ENCODE measurements at places on chromosomes 16 and 17.

- no peak for DNase-seq
Observed at GRCh38 chr17:43791589-43791988, 11.4 kb downstream of the CFAP97D1 start.

DNA sequence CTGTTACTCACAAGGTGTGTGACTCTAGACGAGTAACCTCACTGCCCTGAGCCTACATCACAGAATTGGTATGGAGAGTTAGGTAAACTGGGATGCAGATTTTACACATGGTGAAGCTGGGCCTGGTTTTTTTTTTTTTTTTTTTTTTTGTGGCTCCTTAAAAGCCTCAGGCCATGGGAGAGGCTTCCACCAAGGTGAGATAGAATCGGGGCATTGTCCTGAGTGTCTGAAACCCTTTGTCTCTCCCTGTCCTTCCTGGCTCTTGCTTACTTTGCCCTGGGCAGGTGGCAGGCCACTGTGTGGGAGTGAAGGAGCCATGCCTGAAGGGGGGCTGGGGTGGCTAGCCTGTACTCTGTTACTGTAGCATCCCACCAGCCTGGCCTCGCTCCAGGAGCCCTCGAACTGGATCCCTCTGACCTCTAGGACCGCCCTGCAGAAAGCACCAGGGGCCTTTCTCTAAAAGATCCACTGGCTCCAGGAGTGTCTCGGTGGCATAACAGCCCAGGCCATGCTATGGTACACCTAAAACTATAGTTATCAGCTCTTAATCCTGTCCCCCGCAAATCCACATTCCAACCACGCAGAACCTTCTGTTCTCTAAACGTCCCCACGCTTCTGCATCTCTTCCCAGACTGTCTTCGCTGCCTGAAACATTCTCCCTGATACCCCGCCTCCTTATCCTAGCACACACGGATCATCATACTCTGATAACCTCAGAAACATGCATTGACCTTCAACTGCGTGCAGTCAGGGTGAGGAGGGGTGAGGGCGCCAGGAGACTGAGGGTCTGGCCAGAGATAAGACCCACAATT, 1.7 kb upstream of the SLC13A2 start:
- peak; percentile 3 for DNase-seq

DNA sequence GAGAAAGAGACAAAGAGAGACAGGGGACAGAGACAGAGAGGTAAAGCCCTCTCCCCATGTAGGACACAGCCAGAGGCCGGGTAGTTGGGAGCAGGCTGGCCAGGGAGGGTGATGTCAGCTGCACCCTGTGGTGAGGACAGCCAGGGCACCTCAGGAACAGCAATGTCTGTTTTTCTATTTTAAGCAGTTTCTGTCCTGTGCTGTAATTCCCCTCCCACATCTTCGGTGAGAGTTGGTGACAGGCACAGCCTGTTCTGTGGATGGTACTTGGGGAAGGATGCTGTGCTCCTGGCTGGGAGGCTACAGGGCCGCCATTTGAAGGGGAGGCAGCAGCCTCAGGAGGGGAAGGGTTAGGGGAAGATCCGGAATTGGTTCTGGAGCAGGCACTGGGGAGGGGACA, 163.5 kb downstream of the SDK2 start:
- no peak for DNase-seq

- DNase-seq = no peak
Observed at GRCh38 chr16:4358831-4359561, 7.9 kb upstream of the PAM16 start.

GRCh38 chr16:3120435-3120834, 8.0 kb downstream of the ZNF205 start:
- DNase-seq = no peak

- no peak for DNase-seq
Observed at GRCh38 chr16:2388875-2389433, 40.3 kb upstream of the CCNF start.

GRCh38 chr16:75931043-75931442, 204.8 kb upstream of the CPHXL start:
- DNase-seq = no peak

DNA sequence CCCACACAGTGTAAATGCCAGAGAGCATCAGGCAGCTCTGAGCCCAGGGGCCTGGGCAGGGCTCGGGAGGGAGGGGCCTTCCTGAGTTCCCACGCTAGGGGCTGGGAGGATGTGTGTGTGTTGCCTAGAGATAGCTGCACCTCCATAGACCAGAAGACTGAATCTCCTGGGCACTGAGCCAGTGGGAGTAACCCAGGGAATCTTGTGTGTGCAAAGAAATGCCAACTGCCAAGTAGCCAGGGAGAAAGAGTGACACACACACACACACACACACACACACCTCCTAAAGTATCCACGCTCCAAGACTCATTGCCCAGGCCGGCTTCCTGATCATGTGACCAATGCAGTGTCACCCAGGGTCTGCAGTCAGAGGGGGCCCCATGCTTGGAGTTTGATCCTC, 166.2 kb upstream of the RPL38 start:
- DNase-seq = no peak

DNA sequence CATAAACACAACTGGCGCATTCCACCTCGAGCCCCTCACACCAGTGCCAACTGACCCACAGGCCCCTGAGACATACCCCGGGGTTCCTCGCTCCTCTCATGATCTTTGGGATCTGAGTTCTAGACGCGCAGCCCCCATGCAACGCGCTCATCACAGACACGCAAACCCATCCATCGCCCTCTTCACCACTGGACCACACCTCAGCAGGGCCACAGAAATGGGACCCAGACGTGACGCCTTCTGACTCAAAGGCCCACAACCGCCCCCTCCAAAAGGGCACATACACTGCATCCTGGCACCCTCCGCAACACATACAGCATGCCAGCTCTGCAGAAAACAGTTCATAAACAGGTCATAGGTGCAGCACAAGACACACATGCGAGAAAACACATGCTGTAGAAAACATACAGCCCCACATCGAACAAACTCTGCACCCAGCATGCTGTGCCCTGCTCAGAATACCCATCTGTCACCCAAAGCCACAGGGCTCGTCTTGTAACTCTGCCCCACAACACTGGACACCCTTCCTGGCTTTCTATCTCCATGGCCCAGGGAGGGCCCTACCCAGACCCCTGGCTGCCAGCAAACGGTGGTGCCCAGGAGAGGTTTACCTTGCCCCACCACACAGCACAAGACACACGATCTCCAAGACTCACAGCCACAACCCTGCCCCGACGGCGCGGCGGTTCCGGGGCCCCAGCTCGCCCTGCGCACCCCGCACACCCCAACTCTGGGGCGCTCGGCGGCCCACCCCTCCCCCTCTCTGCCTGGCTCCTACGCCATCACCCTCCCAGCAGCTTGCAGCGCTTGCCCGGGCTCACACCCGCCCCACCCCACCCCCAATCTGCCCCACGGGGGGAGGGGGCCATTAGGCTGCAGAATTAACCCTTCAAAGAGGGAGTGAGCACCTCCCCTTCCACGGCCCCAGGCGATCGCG, 887 bp downstream of the ZBTB4 start:
- DNase-seq = peak; percentile 52

DNA sequence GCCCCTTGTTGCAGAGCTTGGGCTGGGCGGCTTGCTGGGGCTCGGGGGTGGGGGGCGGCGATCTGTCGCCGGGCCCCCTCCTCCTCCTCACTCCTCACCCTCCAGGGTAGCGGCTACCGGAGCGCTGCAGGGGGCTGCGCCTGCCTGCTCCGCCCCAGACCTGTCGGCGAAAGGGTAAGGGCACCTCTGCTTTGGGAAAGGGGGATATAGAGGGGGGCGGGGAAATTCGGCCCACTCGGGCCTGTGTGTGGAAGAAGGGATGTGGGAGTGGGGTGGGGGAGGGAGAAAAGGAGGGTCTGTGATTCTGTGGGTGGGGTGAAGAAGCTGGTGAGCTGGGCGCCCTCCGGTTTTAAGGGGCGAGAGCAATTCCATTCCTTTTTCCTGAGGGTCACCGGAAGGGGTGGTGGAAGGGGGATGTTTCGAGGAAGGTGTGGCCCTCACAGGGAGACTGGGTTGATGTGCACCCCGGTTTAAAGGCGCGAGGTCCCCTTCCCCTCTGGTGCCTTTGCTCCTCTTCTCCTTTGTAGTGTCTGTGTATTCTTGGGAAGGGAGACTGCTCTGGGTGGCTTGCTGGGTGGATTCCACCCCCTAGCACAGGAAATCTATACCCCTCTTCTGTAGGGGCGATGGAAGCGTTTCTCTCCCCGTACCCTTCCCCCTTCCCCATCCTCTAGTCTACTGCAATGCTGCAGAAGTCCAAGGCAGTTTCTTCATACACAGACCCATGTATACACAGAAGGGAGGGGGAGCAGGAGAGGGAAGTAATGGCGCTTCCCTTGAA, 878 bp downstream of the TAOK1 start:
- DNase-seq = peak; percentile 23

GRCh38 chr16:27305839-27306442, 7.8 kb upstream of the IL4R start:
- DNase-seq = no peak

GRCh38 chr17:40485851-40486521, 15.4 kb downstream of the TNS4 start:
- no peak for DNase-seq

- DNase-seq = no peak
Observed at GRCh38 chr16:66706506-66706880, 9.9 kb upstream of the CMTM4 start.

GRCh38 chr17:12744298-12744697, 45.0 kb upstream of the ARHGAP44 start:
- DNase-seq = no peak

- no peak for DNase-seq
Observed at GRCh38 chr17:70208825-70209555, 39.7 kb downstream of the KCNJ2 start.

DNA sequence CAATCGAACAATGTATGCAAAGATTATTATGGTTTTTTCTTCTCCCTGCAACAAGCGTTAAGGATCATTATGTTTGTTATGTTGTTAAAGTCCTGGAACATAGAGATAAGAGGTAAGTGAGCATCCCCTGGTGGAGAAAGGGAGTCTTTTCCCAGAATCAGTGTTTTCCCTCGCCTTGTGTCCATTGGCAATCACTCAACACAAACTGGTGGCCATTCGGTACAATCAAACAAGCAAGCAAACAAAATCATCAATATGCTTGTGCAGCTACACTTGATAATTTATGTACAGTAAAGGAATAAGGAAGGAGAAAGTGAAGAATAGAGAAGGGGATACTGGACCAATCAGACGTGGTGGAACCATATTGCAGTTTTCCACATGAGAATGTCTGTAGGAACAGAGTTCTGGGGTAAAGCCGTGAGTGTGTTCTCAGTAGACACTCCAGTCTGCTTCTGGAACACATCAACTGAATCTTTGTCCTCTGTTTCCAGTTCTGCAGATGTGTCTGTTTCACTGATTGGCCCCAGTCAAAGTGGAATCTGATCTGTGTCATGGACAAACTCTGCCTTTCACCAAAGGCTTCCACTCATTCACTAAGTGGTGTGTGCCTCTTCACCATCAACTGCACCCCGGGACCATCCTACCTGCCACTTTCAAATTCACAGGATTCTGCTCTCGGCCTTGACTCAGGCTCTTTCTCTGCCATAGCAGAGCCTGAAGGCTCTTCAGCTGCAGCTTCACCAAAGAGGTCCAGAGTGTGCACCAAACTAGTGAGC, 169.5 kb downstream of the AHSP start:
- DNase-seq = no peak

GRCh38 chr16:53084746-53085334, 30.0 kb downstream of the CHD9 start:
- DNase-seq = peak; percentile 25

GRCh38 chr16:84851192-84852127, 31.7 kb downstream of the CRISPLD2 start:
- no peak for DNase-seq

GRCh38 chr16:58187092-58187491, 10.8 kb downstream of the CSNK2A2 start:
- no peak for DNase-seq

DNA sequence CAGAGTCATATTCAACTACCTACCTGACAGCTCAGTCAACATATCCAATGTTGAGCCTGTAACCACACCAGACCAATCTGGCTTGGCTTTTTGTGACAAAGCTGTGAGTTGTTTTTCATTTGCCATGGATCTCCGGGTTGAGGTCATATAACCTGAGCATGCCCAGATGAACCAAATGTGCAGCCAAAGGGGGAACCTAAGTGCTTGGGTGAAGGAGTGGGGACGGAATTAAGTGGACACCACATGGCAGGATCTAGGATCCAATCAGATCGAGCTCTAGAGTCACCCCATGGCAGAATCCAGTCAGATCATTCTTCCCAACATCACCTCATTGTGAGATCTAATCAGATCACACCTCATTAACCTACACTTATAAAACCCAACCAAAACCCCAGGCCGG, 258.6 kb downstream of the PHKB start:
- DNase-seq = no peak

GRCh38 chr17:50170662-50171370, 5.0 kb downstream of the SGCA start:
- DNase-seq = no peak

DNA sequence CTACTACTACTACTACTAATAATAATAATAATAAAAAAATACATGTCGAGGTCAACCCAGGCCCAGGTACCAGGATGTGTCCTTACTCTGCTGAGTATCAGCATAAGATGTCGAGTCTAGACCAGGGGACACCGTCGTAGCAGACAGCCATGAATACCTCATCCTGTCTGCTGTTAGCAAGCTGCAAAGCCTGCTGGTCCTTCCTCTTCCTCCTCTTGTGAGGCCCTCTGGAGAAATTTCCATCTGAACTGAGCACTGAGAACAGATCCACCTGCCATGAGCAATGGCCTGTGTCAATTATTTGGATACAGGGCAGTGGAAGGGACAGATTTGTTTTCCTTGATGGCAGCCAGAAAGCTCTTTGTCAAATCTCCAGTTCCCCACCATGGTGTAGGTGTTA, 168.5 kb downstream of the XYLT1 start:
- no peak for DNase-seq

DNA sequence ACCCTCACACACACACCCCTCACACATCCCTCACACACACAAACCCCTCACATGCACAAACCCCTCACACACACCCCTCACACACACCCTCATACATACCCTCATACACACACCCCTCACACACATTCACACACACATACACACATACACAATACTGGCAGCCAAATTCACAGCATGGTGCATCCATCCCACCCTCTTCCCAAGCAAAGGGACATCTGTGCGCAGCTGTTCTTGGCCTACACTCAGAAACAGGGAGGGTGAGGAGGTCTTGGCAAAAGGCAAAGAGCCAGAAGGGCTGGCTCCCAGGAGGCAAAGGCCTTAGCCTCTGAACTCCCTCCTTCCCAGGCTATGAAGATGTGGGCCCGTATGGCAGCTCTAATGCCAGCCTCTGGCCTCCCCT, 23.4 kb downstream of the C17orf67 start:
- no peak for DNase-seq

- no peak for DNase-seq
Observed at GRCh38 chr16:84899414-84899813, 79.6 kb downstream of the CRISPLD2 start.

DNA sequence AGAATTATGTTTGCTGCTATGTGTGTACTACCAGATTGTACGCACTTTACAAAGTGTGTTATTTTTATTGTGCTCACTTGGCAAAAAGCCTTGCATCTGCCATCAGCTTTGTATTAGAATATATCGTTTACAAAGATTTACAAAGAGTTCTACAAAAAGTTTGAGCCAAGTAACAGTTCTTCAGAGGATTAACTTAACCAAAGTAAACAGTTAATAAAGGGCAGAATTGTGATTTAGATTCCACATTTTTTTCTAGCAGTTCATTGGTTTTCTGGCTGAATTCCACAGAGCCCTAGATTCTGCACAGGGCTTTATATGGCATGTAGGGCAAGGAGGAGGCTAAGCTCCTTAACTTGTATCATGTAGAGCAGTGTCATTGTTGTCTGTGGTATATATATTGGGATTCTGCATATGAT, 29.4 kb downstream of the UTP18 start:
- no peak for DNase-seq

GRCh38 chr17:19290066-19290705, 53.0 kb downstream of the EPN2 start:
- DNase-seq = no peak

- no peak for DNase-seq
Observed at GRCh38 chr16:31712064-31712540, 161.5 kb upstream of the ZNF267 start.
